ENCODE measurements at places on chromosomes 6 and 20. TPM values are rescaled to one million over a fixed set of nuclear protein-coding genes. Genes with fewer than 3 reads are reported as not detected.

SLC25A27 gene
- not detected for total RNA-seq

GRCh38 chr6:125888989-125889656 is 67.4 kb upstream of the HINT3 start:
- no peak for DNase-seq

LCA5 gene
- total RNA-seq: 0.18 TPM

HCK gene
- not detected for total RNA-seq

- no peak for DNase-seq
Observed at GRCh38 chr6:126153661-126154060, 167.3 kb downstream of the TRMT11 start.

- no peak for DNase-seq
Observed at GRCh38 chr6:5457041-5457440, 195.7 kb downstream of the FARS2 start.

DNA sequence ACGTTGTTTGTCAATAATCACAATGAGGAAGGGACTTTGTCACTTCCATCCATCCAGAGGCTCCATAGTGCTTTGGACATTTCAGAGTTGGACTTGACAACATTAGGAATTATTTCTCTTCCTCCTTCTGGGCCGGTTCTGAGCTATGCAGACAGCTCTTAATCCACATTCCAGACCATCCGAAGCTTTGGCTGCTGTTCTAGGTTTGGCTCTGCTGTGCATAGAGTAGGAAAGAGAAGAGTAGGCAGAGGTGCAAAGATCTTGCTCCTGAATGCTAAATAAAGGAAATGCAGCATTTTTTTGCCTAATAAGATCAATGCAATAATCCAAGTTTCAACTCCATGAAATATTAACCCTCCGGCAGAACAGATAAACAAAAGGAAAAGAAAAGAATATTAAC is 251.8 kb upstream of the PRND start:
- no peak for DNase-seq

DNA sequence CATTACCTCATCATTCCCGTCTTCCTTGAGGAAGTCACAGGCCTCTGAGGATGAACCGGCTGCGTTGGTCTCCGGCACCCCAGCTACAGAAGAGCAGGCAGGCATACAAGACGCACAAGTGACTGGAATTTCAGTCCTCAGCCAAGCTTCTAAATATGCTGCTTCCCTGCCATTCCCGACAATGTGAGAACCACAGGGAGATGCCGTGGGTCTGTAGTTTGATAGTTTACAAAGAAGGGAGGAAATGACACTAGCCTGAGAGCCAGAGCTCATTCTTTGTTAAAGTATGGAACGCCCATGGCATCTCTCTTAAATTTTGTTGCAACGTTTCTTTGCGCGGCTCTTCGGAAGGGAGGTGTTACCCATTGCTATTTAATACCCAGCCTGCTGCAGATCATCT is 25.7 kb downstream of the HEBP2 start:
- DNase-seq: no peak

GRCh38 chr6:81655696-81656095 is 96.8 kb downstream of the TENT5A start:
- no peak for DNase-seq

GRCh38 chr20:34536798-34537394 is 20.7 kb downstream of the DYNLRB1 start:
- peak; percentile 48 for DNase-seq

DNA sequence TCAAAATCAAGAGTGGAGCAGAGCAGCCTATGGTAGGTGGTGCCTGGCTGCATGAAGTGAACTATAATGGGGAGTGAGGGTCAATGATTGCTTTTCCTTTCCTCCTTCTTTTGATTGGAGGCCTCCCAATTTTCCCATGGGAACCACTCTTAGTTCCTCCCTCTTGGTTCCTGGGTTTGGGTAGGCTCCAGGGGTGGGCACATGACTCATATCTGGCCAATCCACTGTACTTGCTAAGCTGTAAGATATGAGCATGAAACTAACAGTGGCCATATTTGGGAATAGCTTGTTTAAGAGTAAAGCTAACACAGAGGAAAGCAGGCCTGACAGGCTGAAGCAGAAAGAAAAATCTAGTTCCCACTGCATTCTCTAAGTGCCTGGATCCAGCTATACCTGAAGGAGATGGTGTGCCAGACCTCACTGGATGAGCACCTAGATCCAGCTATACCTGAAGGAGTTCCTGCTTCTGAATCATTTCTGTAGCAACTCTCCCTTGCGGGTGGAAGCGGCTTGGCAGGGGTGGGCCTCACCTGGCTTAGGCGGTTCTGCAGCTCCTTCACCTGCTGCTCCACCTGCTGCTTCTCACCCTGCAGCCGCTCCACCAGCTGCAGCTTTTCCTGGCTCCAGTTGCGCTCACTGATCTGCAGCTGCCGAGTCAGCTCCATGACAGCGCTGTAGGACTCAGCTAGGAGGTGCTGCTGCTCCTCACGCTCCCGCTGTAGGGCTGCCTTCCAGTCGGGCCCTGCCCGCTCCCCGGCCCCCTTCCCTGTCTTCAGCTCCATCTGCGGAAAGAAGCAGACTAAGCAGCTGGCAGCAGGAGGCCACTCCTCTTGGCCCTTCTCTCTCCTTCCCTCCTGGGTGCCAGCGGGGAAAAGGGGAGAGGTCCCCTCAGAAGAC is 29.0 kb upstream of the DSN1 start:
- DNase-seq: no peak

DNA sequence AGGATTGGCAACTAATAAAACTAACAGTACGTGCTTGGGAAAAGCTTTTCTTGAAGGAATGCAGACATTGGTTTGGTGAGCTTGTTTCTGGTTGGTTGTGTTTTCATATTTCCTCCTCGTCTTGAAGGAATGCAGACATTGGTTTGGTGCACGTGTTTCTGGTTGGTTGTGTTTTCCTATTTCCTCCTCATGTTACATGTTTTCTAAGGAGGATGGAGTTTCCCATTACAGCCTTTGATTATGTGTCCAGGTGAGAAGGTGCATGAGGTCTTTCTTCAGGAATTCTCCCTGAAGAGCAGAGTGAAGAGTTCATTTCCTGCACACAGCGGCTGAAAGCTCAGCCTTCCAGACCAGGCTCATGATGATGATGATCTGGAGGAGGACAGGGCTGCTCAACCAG is 190.6 kb downstream of the SMOC2 start:
- no peak for DNase-seq

HMGCLL1 gene
- total RNA-seq: not detected

GRCh38 chr6:30709101-30709868 is 7.8 kb downstream of the MDC1 start:
- no peak for DNase-seq

LST1 gene
- total RNA-seq: 7.9 TPM

DNA sequence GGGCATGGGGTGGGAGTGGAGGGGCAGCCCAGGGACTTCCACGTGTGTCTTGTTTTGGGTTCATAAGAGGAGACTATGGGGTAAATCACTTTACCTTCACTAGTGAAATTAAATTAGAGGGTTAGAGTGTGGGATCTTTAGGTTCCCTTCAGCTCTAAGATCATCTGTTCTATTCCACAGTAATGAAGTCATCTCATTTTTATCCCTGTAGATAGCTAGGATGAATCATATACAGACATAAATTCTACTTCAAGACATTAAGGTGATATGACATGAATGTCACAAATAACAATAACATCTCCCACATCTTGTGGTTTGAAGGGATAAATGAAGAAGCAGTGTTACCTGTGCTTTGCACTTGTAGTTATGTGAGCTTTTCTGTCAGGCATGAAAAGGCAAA is 83.8 kb downstream of the ELOVL4 start:
- no peak for DNase-seq

DNA sequence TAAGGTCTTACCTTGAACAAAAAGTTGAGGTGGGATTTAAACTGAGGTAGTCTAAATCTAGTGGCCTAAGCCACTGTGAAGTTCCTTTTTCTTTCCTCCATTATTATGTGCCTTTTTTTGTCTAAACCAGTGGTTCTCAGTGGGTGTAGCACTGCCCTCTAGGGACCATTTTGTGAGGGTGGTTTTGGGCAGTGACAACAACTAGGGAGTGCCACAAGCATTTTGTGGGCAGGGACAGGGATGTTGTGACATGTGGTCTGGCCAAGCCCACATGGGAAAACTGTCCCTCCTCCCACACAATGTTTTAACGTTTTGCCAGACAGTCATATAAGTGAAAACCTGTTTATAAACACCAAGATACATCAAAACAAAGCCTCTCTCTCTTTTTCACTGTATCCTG is 899.4 kb upstream of the FLRT3 start:
- DNase-seq: no peak

DNA sequence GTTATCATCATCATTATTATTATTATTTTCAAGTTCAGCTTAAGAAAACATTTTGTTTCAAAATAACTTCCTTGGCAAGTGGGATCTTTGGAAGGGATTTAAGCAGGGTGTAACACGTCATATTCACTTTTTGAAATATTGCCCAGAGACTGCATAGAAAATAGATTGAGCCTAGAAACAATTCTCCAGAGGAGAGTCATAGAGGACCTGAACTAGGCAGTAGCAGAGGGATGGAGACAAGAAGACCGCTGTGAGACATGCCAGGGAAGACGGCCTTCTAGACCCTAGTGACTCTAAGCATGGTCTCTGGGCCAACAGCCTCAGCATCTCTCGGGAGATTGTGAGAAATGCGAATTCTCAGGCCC is 55.5 kb downstream of the EDN1 start:
- no peak for DNase-seq

DNA sequence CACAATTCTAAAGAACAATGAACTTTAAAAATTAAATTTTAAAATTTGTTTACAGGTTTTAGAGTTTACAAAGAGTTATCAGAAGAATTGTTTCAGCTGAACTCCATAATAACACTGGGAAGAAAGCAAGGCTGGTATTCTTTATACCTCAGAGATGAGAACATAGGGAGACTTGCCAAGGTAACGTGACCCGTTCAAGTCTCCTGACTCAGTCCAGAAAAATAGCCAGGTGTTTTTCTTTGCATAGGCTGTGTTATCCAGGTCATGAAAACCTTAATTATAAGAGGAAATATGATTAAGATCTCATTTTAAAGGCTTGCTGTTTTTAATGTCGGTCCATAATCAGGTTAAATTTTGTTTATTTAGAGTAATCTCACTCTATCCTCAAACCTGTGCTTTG is 8.5 kb upstream of the C6orf141 start:
- DNase-seq: no peak

GRCh38 chr6:163950159-163950558 is 535.6 kb downstream of the QKI start:
- no peak for DNase-seq

RBL1 gene
- 57.2 TPM for total RNA-seq

- no peak for DNase-seq
Observed at GRCh38 chr20:47531458-47531857, 29.8 kb downstream of the NCOA3 start.

- no peak for DNase-seq
Observed at GRCh38 chr6:106186172-106186571, 100.0 kb downstream of the PRDM1 start.

DNA sequence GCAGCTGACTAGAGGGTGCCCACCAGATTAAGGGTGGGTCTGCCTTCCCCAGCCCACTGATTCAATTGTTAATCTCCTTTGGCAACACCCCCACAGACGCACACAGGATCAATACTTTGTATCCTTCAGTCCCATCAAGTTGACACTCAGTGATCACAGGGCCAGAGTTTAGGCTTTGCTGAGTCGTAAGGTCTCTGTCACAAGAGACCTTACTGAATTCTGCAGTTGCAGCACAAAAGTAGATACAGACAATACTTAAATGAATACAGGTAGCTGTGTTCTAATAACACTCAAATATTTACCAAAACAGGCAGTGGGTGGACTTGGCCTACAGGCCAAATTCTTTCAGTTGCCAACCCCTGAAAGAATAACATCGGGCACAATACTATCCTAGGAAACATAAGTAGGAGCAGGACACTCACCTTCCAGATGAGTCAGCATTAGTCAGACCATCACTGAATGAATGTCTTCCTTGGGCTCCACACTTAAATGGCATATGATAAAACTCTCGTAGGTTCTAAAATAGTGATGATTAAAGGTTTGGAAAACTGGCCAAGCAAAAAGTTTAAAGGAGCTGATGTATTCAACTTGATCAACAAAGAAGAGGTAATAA is 190.0 kb downstream of the UBE3D start:
- DNase-seq: no peak

CRNKL1 gene
- total RNA-seq: 24.3 TPM

DNA sequence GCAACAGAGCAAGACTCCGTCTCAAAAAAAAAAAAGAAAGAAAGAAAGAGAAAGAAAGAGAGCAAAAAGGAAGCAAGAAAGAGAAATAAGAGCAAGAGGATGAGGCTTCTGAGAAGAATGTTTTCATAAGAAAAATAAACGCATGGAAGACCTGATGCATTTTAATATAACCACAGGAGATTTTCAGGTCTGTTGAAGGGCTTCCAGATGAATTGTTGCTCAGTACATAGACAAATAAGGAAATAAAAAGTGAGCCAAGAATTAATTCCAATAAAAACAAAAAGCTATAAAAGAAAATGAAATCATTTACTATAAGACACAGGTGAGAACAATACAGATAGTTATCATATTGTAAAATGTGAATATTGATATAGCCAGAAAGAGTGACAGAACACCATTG is 43.5 kb downstream of the PERP start:
- no peak for DNase-seq

DNA sequence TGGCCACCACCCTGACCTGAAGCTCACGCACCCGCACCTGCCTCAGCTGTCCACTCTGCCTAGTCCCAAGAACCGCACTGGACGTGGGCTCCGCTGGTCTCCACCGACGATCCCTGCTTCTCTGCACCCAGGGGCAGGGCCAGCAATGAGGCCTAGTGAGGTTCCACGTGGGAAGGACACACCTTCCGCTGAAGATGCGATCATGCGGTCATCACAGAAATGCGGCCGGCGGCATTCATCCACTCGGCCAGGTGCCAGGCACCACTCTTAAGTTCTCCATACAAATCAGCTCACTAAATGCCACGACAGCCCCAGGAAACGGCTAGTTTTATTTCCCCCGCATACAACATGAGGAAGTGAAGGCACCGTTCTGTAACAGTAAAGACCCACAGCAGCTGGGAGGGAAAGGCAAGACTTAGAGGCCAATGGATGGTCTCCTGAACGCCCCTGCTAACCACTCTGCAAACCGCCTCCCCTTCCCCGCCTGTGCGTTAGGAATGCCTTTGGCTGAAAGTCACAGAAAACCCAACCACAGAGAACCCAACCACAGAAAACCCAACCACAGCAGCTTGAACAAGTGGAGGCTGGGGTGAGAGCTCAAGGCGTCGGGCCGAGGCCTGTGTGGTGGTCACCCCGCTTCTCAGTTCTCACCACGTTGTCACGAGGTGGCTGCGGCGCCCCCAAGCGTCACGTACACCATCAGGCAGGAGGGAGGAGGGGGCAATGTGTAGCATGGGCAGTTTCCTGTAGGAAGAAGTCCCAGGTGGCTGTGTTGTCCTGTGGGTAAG is 204.4 kb downstream of the TAF4 start:
- no peak for DNase-seq

SRSF12 gene
- total RNA-seq: 0.30 TPM

DNA sequence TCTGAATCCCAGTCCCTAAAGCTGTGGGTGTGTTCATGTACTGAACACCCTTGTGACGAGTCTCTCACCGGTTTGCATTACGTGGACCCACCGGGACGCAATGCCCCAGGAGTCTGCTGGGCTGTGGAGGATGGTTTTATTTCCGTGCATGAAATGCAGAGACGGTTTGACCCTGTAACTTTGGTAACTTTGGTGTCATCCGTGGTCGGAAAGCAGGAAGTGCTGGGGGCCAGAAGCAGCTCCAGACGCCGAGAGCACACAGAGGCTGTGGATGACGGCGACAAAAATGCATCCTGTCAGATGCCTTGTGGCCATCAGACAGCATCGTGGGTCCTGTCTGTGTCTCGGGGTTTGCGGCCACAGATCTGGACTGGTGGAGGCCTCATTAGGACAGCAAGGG is 7.2 kb downstream of the BHLHE23 start:
- no peak for DNase-seq

- no peak for DNase-seq
Observed at GRCh38 chr6:41449399-41450245, 96.6 kb upstream of the FOXP4 start.

All from activated T-cell treated with anti-CD3 and anti-CD28 coated beads, Interleukin-2, amount 50 U/mL, for 4 hours (primary cell).